Stimulated activated CD8-positive, alpha-beta memory T cell treated with anti-CD3 and anti-CD28 coated beads, Interleukin-2, amount 100 ng/mL, for 1 hour (primary cell): ENCODE measurements at places on chromosomes 3 and 15.

DNA sequence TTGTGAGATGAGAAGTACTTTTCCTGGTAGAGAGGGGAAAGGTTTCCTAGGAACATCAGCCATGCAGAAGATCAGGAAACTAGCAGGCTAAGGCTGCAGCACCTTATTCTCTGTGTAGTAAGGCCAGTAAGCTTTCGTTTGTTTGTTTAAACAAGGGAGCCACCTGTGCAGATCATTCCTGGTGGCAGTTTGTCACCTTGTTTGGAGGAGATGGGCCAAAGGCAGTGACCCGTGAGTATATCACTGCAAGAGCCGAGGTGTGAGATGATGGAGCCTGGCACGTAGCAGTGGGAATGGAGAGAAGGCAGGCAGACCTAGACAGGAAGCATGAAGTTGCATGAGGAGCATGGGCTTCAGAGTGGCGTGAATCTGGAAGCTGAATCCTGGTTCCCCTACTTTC, 19.6 kb downstream of the ATG7 start:
- no peak for DNase-seq

GRCh38 chr3:193040836-193041672, 123.4 kb upstream of the MB21D2 start:
- DNase-seq, result no peak

- DNase-seq, result peak; percentile 7
These were observed 20.3 kb upstream of the CSPG4 start for GRCh38 chr15:75732809-75733451.

- DNase-seq, result no peak
These were observed 8.3 kb downstream of the IL5RA start for GRCh38 chr3:3101660-3102458.

DNA sequence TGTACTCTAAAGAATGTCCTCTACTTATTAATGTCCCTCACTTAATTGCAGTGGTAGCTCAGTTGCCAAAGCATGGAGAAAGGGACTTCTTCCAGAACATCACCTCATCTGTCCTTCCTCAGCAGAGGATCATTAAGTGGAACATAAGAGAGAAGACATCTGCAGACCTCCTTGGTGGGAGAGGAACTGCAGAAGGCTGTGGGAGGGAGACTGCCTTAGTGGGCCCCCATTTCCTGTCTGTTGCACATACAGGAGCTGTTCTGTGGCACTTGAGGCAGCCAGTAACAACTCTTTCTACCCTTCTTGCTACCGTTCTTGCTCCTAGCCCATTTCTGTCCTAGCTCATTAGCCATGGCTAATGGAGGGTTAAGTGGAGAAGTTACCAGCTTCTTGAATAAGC, 33.6 kb downstream of the HPS3 start:
- no peak for DNase-seq

GRCh38 chr15:79401301-79401700, 30.8 kb upstream of the MINAR1 start:
- no peak for DNase-seq

DNA sequence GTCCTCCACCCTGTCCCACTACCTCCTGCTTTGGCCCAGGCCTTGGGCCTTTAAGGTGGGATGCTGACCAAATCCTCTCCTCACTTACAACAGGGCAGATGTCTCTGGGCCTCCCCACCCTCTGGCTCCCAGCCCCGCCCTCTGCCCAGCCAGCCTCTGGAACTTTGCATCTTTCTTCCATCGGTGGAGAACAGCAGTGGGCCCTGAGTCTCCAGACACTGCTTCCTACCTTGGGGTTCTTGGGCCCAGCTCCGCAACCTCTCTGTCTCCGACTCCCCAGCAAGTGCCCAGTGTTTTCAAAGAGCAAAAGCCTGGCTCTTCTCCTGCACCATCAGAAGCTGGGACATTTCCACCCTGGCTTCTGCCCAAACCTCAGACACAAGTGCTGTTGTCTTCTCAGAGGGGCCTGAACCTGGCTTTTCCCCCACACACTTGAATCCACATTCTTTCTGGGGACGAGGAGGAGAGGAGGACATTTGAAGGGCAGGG, 33.1 kb downstream of the MRAS start:
- DNase-seq, result no peak

GRCh38 chr3:194399166-194399565, at the start of gene GP5:
Gene GP5 (minus strand): TSS chr3:194399266. CDS start chr3:194398282, 984 bp downstream.
- DNase-seq, result no peak
